ENCODE measurements at places on chromosomes 2 and 18.

DNA sequence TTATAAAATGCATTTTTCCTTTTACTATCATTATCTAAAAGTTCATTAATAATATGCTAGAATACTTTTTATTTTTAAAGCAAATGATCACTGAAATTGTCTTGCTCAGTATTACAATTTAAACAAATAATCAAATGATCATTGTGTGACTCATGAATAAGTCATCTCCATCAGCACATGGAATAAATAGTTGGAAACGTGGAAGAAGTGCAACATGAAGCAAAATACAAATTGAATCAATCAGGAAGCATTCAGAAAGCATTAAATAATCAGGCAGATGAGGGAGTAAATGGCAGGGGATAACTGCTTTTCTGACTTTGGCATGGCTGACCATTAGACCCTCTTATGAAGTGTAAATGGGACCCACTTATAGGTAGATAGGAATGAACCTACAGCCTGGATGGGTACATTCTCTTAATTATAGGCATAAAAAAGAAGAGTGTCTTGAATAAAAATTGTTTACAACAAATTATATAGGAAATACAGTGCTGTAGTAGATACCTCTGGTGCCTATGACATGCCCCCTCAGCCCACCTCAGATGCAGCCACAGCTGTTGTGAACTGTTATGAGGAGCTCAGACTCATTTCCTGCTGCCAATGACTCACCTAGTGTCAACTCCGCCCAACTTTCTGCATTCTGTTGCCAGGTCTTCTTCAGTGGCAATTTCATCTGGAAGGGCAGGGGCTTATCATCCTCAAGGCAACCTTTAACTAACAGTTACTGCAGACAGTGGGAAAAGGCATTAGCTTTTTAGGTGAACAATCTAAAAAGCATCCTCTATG, 936.0 kb downstream of the TRIB2 start:
- no peak for DNase-seq

- DNase-seq, result no peak
Measured at GRCh38 chr2:102487761-102488462, 14.9 kb downstream of the SLC9A4 start.

GRCh38 chr18:45837283-45838070, 12.0 kb downstream of the SIGLEC15 start:
- DNase-seq, result no peak

GRCh38 chr2:210655229-210655975, 99.0 kb downstream of the CPS1 start:
- no peak for DNase-seq

GRCh38 chr2:112147382-112148168, 9.4 kb downstream of the FBLN7 start:
- no peak for DNase-seq

- no peak for DNase-seq
Measured at GRCh38 chr2:28436525-28437051, 43.9 kb downstream of the FOSL2 start.

DNA sequence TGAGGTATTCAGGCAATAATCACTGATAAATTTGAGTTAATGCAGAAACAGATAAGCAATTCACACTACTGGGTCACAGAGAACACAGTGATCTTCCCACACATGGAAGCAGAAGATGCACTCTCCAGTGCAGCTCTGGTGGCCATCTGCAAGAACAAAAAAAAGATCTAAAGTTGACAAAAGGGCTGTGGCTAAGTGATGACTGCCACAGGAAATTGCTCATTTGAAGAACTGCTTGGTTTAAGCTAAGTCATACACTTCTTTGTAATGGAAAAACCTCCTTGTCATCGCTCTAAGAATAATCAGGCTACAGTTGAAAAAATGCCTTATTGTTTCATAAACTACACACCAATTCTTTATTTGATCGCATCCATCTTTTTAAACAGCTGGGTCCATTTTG, 115.1 kb downstream of the DTNB start:
- no peak for DNase-seq

GRCh38 chr2:910698-911097, 40.0 kb upstream of the SNTG2 start:
- no peak for DNase-seq

GRCh38 chr2:128413718-128414341, 95.2 kb upstream of the HS6ST1 start:
- no peak for DNase-seq

DNA sequence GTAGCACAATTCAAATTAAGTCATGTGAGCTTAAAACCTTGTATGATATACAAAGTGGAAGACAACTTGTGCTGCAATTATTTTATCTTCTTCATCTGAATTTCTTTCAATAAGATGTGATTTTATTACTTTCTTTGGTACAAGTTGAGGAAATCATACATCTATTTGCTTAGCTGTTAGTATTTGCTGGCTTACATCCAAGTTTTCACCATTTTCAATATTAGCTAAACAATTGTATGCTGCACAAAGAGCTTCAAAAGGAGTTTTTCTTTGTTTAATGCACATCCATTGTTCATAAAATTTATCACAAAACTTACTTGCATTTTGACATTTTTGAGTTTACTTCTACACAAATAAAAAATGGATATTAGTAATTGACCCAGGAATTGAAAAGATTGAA, 40.9 kb downstream of the SCN9A start:
- DNase-seq, result no peak

- DNase-seq, result no peak
Measured at GRCh38 chr2:198314559-198315153, 510.3 kb downstream of the PLCL1 start.

DNA sequence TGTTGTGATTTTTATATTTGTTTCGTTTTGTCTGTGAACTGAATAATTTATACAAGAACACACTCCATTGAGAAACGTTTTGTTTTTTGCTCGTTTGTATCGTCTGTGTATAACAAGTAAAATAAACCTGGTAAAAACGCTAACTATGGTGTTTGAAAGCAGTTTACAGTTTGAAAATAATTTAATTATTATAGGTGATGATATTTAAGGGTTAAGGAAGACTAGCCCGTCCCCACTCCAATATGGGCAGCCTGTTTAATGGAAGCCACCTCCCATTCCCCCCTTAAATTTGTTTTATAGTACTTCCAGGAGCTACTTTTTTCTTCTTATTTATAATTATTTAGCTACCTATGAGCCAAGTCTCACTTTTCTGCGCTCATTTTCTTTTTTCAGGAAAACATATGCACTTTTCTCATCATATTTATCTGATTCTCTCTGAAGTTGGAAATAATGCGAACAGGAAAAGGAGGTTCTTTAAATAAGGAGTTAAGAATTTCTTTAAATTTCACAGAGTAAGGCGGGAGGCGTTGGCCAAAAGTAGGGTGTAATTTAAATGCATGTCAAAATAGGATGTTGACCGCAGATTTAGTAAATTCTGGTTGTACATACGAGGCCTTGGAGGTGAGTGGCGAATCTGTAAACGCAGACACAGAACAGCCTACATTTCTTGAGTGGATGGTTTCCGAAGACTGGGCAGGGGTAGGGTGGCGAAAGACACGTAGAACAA, 9.8 kb downstream of the TBR1 start:
- no peak for DNase-seq

- no peak for DNase-seq
Measured at GRCh38 chr2:88110830-88111229, 17.0 kb downstream of the FABP1 start.

DNA sequence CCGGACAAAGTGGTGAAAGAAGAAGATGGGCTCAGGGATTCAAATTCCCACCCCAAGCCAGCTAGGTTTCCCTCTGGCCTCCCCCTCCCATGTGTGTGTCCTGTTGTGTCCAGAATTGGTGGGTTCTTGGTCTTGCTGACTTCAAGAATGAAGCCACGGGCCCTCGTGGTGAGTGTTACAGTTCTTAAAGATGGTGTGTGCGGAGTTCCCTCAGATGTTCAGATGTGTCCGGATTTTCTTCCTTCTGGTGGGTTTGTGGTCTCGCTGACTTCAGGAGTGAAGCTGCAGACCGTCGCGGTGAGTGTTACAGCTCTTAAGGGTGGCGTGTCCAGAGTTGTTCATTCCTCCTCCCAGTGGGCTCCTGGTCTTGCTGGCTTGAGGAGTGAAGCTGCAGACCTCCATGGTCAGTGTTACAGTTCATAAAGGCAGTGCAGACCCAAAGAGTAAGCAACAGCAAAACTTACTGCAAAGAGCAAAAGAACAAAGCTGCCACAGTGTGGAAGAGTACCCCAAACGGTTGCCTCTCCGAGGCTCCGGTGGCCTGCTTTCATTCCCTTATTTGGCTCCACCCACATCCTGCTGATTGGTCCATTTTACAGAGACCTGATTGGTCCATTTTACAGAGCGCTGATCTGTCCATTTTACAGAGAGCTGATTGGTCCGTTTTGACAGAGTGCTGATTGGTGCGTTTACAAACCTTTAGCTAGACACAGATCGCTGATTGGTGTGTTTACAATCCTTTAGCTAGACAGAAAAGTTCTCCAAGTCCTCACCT, 37.7 kb upstream of the KLF11 start:
- DNase-seq, result no peak

GRCh38 chr2:236499691-236500578, 69.7 kb upstream of the ACKR3 start:
- no peak for DNase-seq

DNA sequence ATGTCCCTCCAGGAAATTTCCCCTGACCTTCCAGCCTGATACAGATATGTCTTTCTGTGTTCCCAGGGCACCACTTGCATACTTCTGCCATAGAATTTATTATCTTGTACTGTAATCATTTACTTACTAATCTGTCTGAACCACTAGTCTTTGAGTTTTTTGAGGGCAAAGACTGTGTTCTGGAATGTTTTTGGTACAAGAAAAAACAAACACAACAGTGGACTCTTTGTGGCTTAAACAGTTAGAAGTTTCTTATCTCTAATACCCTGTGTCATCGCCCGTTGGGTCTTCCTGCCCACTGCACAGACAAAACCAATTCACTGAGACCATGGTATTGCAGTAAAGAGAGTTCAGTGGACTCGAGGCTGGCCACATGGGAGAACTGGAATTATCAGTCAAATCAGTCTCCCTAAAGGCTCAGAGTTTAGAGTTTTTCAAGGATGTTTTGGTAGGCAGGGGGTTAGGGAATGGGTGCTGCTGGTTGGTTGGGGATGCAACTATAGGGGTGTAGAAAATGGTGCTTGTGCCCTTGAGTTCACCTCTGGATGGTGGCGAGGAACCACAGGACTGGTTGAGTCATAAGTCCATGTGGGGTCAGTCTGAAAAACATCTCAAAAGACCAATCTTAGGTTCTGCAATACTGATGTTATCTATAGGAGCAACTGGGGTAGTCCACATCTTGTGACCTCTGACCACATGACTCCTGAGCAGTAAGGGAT, 20.3 kb downstream of the RALB start:
- no peak for DNase-seq

GRCh38 chr2:43174368-43174916, 52.0 kb downstream of the ZFP36L2 start:
- DNase-seq, result no peak

- DNase-seq, result no peak
Measured at GRCh38 chr2:65381607-65382051, 50.8 kb downstream of the SPRED2 start.

DNA sequence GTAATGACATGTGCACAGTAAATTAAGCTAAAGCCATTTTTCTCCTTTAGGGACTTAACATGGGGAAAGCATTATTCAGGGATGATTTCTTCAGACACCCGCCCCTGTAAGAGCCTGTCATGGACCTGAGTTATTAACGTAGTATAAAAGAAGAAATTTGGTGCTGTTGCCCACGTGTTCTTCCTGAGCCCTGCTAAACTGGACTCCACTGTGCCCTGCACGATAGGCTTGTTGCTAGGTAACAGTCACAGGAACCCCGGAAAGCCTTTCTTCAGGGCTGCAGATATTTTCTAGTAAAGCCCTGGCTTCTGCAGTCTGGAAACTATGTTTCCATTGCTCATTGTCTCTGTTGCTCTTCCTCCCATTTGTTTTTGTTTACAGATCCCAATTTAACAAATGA, 157.9 kb downstream of the LRRC30 start:
- DNase-seq, result no peak

GRCh38 chr2:45330637-45331409, 280.2 kb downstream of the SRBD1 start:
- no peak for DNase-seq

- DNase-seq, result no peak
Measured at GRCh38 chr2:239226677-239227581, 173.9 kb downstream of the HDAC4 start.

DNA sequence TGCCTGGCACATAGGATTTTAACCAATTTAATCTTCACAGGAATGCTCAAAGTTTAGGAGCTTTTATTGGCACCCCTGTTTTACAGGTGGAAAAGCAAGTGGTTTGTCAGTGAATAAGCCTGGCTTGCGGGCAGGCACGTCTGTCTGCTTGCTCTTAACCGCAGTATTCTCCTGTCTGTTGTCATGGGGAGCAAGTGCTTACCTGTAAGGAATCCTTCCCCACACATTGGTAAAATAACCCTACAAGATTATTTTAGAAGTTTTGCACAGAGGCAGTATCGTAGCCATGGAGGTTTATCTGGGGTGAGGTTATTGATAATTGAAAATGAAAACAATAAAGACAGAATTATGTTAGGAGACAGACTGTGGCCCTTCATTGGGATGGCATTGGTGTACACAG, 174.9 kb downstream of the AGAP1 start:
- no peak for DNase-seq

DNA sequence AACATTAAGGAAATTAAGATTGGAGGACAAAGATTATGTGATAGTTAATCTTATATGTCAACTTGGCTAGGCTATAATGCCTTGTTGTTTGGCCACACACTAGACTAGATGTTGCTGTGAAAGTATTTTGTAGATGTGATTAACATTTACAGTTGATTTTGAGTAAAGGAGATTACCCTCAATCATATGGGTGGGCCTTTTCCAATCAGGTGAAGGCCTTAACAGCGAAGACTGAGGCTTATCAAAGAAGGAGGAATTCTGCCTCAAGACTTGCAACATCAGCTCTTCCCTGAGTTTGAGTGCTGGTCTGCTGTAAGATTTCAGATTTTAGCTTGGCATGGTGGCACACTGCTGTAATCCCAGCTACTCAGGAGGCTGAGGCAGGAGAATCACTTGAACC, 250.3 kb downstream of the CDH20 start:
- no peak for DNase-seq

DNA sequence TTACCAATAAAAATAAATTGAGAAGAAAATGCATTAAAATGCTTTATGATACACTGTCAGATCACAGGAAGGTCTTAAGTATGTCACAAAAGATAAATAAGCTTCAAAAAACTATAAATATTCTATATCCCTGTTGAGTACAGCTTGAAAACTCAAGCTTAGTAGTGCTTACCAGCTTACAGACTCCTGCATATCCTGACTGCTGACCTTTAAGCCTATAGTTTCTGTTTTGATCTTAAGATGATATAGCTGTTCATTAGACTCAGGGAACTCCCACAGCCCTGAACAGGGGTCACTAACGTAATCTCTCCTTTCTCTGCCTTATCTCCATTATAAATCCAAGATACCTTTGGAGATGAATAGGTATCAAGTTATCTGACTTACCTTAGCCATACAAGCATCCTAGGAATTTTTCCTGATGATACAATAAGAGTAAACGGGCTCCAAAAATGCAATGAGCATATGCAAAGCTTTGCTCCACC, 93.7 kb upstream of the RBBP8 start:
- DNase-seq, result no peak

GRCh38 chr2:3665886-3666612, 8.0 kb downstream of the ALLC start:
- no peak for DNase-seq

All from esophagus squamous epithelium (tissue), 5 donors.